Activated naive CD8-positive, alpha-beta T cell treated with anti-CD3 and anti-CD28 coated beads for 36 hours (primary cell): ENCODE measurements at places on chromosomes 12 and 14. TPM values are rescaled to one million over a fixed set of nuclear protein-coding genes. Genes with fewer than 3 reads are reported as not detected.

DNA sequence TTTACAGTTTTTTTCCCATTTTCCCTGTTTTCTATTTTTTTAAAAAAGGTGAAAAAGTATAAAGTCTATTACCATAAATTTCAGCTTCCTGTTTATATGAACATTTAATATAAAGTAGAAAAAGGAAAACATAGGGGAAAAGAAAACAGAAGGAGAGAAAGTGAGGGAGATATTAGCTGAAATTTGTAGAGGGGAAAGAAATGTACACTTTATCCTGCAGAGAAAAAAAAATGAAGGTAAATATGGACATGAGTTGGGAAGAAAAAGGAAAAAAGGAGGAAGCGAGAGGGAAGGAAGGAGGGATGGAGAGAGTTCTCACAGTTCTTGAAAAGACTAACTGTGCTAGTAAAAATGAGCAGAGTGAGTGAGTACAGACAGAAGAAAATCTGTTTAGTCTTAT, 91.6 kb upstream of the BTG1 start:
- no peak for DNase-seq

DNA sequence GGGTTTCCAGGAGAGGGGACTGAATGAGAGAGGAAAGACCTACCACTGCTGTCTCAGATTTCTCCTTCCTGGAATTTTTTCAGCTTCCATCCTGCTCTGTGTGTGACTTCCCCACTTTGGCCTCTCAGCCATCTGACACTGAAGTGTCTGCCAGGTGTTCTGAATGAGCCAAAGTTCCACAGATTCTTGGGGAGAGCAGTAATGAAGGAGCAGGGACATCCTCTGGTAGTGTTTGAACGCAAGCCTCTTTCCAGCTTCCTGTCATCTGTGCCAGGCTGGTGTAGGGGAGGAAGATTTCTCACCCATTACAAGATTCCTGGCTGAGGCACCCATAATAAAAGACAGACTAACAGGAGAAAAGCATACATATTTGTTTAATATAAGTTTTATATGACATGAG, 141.7 kb upstream of the NRXN3 start:
- DNase-seq, result no peak

GRCh38 chr12:15274561-15274967, 47.7 kb upstream of the PTPRO start:
- DNase-seq, result no peak

GRCh38 chr14:26597589-26598080, at the start of gene NOVA1:
NOVA1 (minus strand) TSS chr14:26598033; CDS start chr14:26597436, 597 bp downstream.
- no peak for DNase-seq

- no peak for DNase-seq
Observed at GRCh38 chr14:40003773-40004172, 571.5 kb upstream of the FBXO33 start.

- no peak for DNase-seq
Observed at GRCh38 chr12:51977320-51977753, 25.8 kb downstream of the ACVR1B start.

DNA sequence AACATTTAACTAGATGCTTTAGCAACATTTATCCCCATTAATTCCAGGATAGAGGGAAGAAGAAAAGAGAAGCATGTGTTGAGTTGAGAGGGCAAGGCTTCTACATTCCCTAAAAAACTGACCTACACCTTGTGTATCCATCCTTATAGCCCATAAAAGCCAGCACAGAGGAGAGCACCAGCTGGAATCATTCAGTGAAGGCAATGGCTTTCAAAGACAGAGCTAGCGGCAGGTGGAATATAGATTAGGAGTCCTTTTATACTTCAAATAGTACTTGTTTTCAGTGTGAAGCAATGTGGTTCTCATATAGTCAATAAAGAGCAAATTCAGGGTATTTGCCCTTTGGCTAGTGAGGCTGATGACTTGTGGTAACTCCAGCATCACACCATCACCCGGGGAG, 94.4 kb downstream of the TBC1D30 start:
- no peak for DNase-seq

DNA sequence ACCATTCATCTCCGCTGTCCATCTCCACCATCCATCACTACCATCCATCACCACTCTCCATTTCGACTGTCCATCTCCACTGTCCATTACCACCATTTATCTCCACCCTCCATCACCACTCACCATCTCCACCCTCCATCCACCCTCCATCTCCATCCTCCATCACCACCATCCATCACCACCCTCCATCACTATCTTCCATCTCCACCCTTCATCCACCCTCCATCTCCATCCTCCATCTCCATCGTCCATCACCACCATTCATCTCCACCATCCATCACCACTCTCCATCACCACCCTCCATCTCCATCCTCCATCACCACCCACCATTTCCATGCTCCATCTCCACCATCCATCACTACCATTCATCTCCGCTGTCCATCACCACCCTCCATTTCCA, 5.2 kb upstream of the CEP170B start:
- no peak for DNase-seq

DNA sequence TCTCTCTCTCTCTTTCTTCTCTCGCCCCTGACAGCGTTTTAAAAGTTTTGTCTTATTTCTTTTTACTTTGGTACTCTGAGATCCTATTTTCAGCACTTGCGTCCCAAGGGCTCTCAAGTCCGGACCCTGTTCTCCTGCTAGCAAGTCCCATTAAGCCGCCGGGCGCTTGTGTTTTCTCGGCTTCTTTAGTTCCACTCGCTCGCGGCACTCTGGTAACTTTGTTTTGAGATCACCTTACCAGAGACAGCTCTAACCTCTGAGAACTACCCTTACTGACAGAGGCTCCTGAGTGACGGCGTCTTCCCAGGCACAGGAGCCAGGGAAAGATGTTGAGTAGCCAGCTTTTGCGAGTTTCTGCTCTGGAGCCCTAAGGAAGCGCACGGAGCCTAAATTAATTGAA, 2.7 kb upstream of the MYF5 start:
- no peak for DNase-seq

- DNase-seq, result no peak
Observed at GRCh38 chr12:52206304-52207040, 14.7 kb upstream of the KRT80 start.

- DNase-seq, result no peak
Observed at GRCh38 chr12:48990552-48990951, 8.6 kb downstream of the DDN start.

DNA sequence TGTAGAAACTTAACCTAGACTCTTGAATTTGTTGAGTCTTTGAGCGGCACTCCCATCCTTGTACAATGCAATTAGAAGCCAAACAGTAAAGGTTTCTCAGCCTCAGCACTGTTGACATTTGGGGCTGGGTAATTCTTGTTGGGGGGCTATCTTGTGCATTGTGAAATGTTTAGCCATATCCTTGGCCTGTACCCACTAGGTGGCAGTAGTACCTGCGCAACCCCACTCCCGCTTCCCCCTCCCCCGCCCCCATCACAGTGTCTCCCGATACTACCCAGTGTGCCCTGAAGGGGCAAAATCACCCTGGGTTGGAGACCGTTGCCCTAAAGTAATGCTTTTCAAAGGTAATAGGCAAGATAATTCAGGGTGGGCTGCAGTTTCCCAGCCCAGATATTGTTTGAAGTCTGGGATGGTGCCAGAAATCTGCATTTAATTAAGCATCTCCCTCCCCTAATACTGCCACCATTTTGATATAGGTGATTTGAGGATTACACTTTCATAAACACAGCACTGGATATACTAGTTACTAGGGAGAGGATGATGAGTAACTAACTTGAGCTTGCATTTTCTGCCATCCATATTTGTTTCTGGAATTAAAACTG, 1.8 kb downstream of the COX6A1 start:
- DNase-seq, result peak; percentile 68

DNA sequence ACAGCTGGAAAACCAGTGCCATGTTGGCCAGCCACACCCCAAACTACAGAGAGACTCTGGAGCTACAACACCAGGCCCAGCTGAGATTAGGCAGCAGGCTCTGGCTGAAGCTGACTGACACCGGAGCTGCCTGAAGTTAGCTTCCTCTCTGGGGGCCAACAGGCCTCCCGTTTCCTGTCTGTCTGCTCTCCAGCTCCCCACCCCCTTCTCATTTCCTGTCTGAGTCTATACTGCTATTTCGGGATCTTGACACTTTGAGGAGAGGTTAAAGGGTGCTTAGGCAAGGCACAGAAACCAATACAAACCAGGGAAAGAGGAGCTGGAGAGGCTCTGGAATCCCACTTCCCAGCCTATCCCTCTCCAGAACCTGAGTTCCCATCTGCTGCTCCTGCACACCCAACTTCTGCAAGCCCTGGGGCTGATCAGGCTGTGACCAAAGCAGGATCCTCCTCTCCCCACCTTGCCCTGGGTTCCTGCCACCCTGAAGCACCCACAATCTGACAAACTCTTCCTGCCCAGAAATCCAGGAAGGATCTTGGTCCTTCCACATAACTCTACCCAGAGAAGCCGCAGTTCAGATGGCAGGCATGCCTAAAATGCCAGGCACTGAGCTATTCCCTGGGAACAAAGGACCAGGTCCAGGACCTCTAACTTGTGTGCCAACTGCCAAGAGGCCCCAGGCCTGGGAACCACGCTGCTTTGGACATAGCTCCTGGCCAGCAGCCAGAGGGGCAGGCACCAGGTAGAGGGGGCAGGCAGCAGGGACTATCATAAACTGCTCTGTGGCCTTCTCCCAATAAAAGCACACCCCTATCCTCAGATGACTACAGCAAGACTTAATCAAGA, 39.9 kb downstream of the PRPF40B start:
- peak; percentile 72 for DNase-seq

GRCh38 chr12:119354172-119354571, 19.6 kb downstream of the CCDC60 start:
- DNase-seq, result no peak

DNA sequence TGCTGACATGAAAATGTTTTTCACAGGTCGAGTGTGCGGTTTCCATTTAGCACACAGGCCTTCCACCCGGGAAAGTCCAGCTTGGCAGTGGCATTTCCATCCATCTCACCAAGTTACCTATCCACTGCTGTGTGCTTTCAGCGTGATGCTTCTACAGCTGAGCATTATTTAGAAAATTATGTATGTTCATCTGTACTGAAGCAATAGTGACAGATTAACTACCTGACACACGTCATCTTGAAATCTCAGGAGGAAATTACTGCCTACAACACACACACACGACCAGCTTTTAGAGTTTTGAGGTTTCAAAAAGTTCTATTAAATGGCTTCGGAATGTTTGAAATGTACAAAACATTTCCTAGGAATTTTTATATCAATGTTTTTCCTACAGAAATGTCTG, 39.4 kb downstream of the IFNG-AS1 start:
- DNase-seq, result no peak

- no peak for DNase-seq
Observed at GRCh38 chr12:65597527-65597926, 226.8 kb upstream of the HMGA2 start.

DNA sequence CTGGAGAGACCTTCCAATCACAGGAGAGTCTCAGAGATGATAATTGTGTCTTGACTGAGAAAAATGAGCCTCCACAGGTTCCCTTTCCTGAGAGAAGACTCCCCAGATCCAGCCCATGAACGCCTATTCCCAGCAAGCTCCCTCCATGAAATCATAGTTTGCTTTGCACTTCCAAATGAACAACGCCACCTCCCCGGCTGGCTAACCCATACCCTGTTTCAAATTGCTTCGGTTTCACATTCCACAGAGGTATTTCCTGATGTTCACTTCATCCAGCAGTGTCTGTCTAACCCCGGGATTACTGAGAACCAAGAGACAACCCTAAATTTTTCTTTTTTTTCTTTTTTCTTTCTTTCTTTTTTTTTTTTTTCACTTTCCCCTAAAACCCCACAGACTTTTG, 124.1 kb upstream of the RFLNA start:
- no peak for DNase-seq

DNA sequence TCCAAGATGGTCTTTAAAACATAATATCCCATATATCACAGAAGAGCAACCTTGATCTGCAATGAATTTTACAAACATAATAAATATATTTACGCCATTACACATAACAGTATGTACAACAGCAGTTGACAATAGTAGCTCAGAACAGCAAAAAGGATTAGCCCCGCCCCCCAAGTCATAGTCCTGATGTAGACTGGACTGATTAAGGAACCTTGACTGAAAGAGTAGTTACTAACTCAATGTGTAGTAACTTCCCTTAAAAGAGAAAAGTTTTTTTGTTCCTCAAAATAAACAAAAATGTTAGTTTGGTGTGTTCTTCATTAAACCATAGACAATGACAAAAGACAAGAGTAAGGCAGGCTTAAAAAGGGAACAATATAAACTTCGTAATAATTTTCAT, 44.5 kb downstream of the GTF2A1 start:
- no peak for DNase-seq

DNA sequence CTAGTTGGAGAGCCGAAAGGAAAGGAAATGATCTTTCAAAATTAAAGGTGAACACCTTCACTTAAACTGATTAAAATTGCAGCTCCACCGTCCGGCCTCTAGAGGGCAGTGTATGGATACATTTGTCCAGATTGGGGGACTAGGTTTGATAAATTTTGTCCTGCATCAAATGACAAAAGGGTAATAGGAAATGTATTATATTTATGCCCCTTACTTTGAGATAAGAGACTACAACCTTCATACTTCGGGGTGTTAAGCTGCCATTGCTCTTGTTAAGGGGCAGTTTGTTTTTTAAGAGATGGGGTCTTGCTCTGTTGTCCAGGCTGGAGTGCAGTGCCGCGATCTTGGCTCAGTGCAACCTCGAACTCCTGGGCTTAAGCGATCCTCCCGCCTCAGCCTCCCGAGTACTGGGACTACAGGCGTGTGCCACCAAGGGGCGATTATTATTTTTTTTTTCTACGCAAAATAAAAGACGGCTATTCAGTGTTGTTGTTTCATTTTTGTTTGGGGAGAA, 818 bp upstream of the SUOX start:
- DNase-seq, result peak; percentile 59

GRCh38 chr14:65243766-65244442, 141.6 kb upstream of the MAX start:
- DNase-seq, result no peak

DNA sequence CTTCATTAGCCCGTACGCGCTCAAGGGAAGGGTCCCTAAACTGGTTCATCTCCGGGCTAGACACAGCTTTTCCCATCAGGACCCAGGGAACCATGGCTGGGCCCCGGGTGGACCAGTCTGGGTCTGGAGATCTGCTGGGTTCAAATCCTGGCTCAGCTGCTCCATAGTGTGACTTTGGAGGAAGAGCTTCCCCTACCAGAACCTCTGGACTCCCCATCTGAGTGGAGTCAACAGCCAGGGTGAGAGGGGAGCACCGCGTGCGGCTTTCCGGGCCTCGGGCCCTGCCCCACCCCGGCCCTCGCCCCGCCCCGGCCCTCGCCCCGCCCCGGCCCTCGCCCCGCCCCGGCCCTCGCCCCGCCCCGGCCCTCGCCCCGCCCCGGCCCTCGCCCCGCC, 41.2 kb downstream of the BEGAIN start:
- DNase-seq, result peak; percentile 50

DNA sequence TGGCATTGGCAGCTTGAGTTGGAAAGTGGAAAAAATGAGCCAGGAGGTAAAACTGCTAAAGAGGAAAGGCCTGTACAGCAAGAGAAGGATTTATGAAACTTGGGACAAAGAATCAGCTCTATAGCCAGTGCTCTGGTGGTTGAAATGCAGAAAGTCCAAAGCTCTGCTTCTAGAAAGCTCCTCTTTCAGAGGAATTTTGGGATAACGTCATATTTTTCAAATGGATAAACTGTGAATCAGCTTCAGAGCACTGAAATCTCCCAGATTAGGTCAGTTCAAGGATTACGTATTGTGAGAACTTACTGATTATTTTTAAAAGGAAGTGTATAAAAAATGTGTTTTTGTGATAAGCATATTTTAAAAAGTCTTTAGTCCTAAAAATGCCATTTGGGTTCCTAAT, 203.1 kb upstream of the CNOT2 start:
- no peak for DNase-seq

- no peak for DNase-seq
Observed at GRCh38 chr14:23442721-23443356, 7.4 kb upstream of the MYH7 start.

Gene HRK
- not detected for total RNA-seq

Gene CEBPE
- total RNA-seq, result 0.45 TPM

Gene AGAP2
- total RNA-seq, result 23.8 TPM

Gene COX8C
- total RNA-seq, result not detected

Gene CLEC1B
- not detected for total RNA-seq
